ENCODE measurements at places on chromosomes 7 and 10.

GRCh38 chr10:114095559-114096337, 52.1 kb downstream of the ADRB1 start:
- no peak for DNase-seq

- DNase-seq, result no peak
Measured at GRCh38 chr10:21340331-21340730, 185.2 kb downstream of the SKIDA1 start.

- DNase-seq, result no peak
Measured at GRCh38 chr10:79050896-79051555, 17.7 kb upstream of the ZMIZ1 start.

GRCh38 chr10:106819490-106819889, 345.0 kb downstream of the SORCS1 start:
- DNase-seq, result no peak

GRCh38 chr10:20990604-20991003, 93.5 kb upstream of the NEBL start:
- DNase-seq, result no peak

- DNase-seq, result no peak
Measured at GRCh38 chr7:70405241-70405640, 726.7 kb upstream of the GALNT17 start.

GRCh38 chr7:18753972-18754610, 258.5 kb downstream of the HDAC9 start:
- no peak for DNase-seq

DNA sequence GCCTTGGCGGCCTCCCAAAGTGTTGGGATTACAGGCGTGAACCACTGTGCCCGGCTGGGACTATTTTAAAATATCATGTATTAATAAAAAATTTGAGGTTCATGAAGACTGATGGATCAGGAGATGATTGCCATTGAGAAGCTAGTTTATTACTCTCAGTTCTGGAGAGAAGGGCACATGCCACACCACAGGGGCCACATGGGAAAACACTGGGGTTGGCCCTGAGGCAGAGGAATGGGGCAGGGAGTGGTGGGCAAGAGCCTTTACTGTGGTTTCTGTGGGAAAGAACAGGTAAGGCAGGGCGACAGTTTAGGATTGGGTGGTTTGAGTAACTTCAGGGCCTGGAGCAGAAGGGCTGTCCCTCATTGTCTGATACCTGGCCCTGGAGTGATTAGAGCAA, 6.8 kb upstream of the TBRG4 start:
- no peak for DNase-seq

- DNase-seq, result peak; percentile 18
Measured at GRCh38 chr10:120508393-120508792, 51.4 kb downstream of the PLPP4 start.

GRCh38 chr10:71338728-71339495, 19.9 kb downstream of the SLC29A3 start:
- no peak for DNase-seq
